Stimulated activated CD8-positive, alpha-beta memory T cell treated with anti-CD3 and anti-CD28 coated beads, Interleukin-4, amount 100 ng/mL, for 4 hours (primary cell): ENCODE measurements at places on chromosomes 1 and 21.

- no peak for DNase-seq
Observed at GRCh38 chr1:91672601-91673161, 172.0 kb downstream of the CDC7 start.

DNA sequence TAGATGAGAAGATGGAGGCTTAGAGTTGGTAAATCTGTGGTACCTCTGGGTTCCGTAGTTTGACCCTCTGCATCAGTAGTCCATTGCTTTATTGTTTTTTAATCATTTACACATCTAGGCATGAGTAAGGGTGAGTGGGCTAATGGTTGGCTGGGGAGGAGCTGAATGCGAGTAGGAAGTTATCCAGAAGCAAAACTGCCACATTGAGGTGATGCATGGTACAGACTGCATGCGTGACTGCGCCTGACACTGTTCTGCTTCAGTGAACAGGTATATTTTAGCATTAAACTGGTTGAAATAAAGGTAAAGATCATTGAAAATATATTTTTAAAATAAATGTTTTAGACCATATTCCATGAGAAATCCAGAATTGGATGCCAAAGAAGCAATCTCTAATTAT is 4.4 kb downstream of the DNAJC16 start:
- DNase-seq: no peak

DNA sequence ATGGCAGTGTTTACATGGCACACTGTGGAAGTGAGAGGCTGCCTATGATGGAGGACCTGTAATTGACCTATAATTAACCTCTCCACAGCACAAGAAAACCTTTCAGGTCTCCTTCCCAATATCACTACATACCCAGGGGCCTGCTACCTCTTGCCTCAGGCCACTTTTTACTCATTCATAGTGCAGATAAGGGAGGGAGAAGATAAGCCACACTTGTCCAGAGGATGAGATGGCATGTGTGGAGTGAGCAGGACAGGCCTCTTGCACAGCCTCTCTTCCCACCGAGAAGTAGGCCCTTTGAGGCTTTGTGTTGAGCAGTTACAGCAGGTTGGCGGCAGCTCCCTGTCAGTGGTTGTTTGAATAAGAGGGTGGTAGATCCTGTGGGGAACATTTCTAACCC is 31.1 kb upstream of the IKBKE start:
- no peak for DNase-seq

DNA sequence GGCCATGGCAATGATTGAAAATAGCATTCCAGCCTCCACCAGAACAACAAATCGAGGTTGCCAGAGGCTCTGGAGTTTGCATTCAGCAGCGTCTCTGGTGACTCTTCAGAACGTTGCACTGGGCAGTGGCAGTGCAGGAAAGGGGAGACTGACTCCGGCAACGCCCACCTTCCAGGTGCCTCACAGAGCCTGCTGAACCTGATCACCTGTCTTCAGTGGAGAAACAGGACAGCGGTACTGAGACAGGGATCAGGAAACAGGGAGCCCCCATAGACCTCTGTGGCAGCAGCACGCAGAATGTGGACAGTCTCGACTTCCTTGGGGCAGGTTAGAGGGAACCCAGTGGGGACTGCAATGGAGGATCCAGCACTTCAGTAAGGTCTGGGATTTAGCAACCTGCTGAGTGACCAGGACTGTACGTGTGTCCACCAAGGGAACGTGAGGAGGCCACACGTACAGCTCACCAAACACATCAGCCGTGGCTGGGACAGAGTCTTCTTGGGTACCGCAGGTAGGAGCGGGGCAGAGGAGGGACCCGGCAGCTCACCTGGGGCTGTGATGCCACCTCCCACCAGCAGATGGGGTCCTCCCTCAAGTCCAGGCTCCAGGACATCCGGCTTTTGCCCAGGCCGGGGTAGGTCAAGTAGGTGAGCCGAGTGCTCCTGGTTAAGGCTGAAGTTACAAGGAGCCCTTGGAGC is 128.6 kb downstream of the PRDM2 start:
- no peak for DNase-seq

DNA sequence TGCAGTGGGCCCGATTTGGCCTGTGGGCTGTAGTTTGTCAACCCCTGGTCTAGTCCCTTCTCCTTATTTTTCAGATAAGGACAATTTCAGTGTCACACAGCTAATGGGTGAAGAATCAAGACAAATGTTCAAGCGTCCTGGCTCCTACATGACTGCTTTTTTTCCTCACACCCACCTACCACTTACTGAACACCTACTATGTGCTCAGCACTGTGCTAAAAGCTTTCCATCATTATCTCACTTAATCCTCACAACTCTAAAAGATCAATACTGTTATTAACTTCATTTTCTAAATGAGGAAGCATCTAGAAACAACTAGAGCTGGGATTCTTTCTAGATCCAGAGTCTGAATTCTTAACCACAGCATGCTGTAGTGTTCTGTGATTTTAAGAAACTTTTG is 68.5 kb upstream of the EFHD2 start:
- DNase-seq: no peak

DNA sequence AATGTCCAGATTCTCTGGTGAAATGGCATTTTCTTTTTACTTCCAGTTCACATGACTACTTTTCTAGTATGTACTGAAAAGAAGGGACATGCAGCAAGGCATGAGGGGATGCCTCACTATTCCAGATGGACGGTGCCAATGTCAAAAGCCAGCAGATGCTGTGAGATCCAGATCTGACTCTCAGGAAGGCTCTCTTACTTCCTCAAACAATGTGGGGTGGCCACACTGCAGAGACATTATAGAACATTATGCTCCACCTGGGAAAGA is 17.7 kb downstream of the CRYZ start:
- no peak for DNase-seq

GRCh38 chr1:193157360-193157759 is 29.1 kb downstream of the B3GALT2 start:
- no peak for DNase-seq

DNA sequence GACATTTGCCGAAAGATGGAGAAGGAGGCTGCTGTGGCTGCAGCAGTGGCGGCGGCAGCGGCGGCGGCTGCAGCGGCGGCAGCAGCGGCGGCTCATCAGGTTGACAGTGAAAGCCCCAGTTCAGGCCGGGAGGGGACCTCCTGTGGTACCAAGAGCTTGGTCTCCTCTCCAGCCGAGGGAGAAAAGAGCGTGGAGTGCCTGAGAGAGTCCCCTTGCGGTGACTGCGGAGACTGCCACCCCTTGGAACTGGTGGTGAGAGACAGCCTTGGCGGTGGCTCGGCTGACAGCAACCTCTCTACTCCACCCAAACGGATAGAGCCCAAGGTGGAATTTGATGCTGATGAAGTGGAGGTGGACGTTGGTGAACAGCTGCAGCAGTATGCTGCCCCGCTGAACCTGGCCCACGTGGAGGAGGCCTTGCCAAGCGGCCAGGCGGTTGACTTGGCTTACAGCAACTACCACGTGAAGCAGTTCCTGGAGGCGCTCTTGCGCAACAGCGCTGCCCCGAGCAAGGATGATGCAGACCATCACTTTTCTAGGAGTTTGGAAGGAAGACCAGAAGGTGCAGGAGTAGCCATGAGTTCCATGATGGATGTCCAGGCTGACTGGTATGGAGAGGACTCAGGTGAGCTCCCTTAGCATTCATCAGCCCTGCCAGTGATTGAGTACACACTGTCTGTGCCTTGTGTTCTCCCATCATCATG is 6.3 kb downstream of the ZBTB8B start:
- no peak for DNase-seq

DNA sequence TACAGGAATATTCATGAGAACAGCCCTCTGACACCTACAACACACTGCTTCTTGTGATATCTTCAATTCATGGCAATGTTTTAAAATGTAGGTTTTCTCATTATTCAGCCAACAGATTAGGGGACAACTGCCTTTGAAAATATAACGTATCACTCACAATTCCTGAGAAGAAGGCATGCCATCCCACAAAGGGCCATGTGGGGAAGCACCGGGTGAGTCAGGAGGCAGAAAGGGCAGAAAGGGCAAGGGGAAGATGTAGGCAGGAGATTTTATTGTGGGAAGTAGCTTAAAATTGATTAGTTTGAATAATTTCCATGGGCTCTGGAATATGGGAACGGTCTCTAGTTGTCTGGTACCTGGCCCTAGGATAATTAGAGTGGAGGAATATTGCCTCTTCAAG is 165.7 kb downstream of the HHIPL2 start:
- no peak for DNase-seq

DNA sequence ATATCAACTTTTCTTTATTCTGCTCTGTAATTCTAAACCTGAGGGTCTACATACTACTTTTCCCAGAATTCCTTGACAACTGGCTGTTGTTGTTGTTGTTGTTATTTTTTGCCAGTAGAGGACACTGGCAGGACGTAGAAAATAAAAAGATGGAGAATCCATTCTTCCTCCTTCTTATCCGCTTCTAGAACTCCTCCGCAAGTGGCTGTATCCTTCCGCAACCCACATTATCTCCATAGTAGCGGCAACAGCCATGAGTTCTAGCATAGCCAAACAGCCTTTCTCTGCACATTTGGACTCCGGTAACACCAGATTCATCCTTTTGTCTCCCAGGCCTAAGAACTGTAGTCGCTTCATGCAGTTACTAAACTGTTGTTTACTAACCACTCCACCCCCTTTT is 91.1 kb upstream of the CACHD1 start:
- DNase-seq: no peak

DNA sequence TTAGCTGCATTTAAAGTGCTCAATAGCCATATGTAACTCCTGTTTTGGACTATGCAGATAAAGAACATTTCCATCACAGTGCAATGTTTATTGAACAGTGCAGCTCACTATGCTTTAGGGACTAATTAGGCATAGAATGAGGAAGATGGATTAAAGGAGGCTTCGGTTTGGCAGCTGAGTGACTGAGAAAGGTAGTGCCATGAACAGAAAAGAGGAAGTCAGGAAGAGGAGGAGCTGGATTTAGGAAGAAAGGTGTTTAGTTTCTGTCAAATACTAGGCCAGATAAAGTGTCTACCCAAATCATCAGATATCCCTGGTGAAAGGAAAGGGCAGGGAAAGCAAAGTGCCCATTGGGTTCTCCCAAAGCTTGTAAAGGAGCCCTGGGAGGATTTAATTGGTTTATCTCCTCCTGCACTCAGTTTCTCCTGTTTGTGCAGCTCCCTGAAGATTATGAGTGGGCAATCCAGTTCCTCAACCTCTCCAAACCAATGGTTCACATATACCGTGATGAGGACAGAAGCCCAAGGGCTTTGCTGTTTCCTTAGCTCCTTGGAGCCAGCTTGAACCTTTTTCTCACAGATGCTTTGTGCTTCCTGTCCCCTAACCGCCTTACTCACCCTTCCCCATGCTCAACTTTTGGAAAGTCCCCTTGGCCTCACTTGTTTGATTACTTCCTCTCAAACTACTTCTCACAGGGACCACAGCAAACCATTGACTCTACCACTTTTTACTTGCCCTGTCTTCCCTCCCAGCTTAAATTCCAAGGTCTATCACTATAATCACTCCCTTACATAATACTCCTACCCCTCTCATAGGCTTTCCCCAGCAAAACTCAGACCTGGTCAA is 3.5 kb upstream of the RAP1A start:
- no peak for DNase-seq
